Left kidney (tissue), 8 donors: ENCODE measurements at places on chromosomes 13 and 19.

- DNase-seq, result no peak
Observed at GRCh38 chr13:67137044-67137735, 92.9 kb downstream of the PCDH9 start.

- DNase-seq, result no peak
Observed at GRCh38 chr13:44573071-44573470, 3.1 kb downstream of the TSC22D1 start.

DNA sequence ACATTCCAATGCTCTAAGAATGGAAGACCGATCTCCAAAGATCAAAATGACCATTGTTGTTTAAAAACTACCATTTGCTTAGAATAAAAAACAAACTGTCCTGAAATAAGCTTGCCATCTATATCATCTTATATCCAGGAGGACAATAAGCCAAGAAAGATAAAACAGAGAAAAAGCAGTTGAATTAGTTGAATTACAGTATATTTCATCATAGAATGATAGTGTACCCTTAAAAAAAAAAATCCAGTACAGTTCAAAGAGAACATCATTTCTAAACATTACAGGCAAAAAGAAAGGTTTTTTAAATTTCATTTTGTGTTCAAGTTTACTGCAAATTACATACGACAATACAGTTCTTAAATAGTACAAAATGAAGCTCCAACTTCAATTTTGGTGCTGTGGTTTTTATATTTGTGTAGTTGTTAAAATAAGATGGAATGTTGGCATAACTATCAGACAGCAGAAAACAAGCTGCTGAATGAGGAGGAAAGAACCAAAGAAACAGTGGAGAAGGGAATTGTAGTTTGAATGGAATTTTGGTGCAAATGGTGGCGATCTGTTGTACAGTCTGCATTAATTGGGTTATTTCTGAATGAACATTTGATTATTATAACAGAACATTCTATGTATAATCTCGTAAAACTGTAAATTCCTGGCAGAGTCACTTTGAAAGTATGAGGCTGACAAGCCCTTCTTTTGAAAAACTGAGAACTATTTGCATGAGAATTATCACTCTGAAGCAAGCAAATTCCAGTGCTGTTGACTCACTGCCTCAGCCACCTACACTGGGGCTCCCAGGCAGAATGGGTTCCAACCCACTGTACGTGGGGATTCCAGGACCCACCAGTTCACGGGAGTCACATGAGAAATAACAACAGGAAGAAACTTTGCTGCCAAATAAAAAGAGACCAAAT is 37.7 kb downstream of the LHFPL6 start:
- DNase-seq, result no peak

DNA sequence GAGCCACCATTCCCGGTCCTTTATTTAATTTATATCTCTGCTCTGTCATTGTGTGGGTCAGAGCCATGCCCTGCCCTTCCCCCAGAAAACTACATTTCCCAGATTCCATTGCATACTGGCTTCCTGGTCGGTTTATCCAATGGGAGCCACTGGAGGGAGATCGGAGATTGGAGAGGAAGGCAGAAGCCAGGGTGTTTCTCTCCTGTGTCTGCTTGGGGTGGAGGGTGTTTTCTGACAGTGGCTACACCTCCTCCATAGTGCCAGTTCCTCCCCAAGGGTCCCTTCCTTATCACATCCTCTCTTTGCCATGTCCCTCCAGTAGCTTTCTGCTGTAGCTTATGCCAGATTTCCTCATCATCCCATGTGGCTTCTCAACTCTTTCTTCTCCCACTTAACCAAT is 19.0 kb downstream of the OLFM2 start:
- no peak for DNase-seq

DNA sequence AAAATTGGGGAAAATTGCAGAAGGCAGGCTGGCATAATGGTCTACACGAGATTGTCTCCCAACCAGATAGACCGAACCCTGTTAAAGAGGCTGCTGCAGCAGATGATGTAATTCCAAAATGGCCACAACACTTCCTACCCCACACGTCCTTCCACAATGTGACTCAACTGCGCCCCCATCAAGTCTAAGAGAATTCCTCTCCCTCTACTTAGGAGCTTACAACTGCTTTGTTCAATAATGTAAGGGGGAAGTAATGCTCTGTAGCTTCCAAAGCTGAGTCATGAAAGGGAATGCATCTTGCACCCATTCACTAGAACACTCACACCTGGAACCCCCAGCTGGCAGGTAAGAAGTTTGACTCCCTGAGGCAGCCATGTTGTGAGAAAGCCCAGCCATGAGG is 117.8 kb upstream of the IRS2 start:
- no peak for DNase-seq

DNA sequence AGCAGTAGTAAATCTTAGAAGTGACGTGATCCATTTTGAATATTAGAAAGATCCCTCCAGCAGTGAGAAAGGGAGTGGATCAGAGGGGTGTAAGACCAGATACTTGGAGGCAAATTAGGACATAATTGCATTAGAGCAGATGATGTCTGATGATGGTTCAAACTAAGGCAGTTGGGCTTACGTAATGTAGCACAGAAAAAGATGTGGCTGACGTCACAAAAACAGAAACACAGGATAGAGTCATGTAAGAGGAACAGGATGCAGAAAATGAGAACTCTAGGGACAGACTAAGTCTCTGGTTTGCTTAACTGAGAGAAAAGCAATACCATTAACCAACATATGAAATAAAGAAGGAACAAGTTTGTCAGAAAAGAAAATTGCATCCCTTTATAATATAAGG is 392.5 kb upstream of the DACH1 start:
- DNase-seq, result no peak

- no peak for DNase-seq
Observed at GRCh38 chr19:54523403-54523802, 20.8 kb downstream of the LAIR2 start.

DNA sequence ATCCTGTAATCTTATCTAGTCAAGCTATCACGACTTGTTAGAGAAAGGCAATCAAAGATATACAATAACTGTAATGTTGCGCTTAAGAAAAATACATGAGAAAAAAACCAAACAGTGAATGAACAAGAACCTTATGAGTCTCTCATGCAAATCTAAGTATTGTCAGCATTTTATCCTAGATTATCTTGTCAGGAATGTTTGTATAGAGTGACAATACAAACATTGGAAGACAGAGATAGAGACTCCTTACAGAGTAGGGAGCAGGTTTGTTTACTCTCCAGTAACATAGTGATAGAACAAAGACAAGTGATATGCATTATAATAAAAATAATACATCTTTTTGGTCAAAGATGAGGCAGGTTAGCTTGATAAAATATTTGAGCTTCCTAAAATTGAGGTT is 444.8 kb downstream of the SLITRK5 start:
- no peak for DNase-seq

DNA sequence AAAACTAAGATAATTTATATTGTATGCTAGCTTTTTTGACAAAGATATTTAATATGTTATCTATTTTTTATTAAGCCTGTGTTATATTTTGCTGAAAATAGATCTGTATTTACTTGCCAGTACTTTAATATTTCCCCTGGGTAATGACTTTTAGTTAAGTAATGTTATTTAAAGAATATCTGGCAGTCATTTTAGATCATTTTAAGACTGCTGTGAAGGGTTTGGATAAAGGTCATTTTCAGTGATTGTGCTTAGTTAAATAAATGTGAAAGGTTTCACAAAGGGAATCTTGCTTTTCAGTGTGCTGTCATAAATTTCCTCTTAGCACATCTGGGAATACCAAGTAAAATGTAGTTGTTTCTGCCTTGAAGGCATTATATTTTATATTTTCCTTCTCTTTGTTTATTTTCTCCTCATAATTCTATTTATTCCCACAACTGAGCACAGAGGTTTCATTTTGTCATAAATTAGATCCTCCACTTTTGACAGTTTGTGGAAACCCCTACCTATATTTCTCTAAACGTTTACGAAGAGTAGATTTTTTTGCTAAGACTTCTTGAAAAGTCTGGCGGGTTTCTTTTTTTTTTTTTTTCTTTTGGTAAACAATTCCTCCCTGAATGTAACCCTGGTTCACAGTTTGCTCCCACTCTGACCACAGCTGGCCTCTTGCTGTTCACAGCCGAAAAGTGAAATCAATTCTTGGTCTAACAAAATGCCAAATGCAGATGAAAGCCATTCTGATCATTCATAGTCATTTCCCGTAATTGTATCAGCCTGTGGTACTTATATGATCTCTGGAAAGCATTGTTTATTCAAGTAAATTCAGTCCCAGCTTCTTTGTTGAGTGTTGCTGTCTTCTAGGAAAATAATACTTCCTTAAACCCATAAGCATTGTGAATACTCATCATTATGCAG is 87.8 kb downstream of the MAB21L1 start:
- DNase-seq, result peak; percentile 29

- DNase-seq, result no peak
Observed at GRCh38 chr19:16374436-16374835, 49.8 kb downstream of the KLF2 start.

GRCh38 chr19:45150751-45151281 is 10.0 kb downstream of the NKPD1 start:
- no peak for DNase-seq

DNA sequence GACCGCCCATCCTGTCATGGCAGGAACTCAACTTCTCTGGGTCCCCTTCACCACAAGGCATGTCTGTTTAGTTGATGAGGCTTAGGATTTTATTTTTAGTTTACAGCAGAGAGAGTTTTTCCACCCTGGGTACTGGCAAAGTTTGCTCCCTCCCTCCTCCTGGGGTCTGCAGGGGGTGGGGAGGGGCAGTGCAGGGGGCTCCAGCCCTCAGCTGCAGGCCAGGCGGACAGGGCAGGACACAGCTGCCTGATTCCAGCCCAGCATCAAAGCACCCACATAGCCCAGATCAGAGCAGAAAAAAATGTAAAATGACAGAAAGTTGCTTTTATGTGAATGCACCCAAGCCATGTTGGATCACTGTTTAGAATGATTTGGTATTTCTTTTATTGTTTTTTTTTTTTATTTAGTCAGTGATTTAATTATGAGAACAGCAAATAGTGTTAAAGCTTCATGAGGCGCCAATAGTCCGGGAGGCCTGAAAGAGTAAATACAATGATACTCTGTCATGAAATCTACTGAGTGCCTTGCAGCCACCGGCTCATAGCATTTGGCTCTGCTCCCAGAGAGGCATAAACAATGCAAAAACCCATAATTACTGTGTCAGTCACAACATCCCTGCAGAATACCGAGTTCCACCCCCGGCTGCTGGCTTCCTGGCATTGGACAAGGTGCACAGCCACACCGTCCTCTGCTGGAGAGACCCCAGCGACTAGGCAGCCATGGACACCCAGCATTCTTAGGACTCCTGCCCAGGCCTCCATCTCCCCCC is 923.5 kb downstream of the UQCRFS1 start:
- peak; percentile 69 for DNase-seq

DNA sequence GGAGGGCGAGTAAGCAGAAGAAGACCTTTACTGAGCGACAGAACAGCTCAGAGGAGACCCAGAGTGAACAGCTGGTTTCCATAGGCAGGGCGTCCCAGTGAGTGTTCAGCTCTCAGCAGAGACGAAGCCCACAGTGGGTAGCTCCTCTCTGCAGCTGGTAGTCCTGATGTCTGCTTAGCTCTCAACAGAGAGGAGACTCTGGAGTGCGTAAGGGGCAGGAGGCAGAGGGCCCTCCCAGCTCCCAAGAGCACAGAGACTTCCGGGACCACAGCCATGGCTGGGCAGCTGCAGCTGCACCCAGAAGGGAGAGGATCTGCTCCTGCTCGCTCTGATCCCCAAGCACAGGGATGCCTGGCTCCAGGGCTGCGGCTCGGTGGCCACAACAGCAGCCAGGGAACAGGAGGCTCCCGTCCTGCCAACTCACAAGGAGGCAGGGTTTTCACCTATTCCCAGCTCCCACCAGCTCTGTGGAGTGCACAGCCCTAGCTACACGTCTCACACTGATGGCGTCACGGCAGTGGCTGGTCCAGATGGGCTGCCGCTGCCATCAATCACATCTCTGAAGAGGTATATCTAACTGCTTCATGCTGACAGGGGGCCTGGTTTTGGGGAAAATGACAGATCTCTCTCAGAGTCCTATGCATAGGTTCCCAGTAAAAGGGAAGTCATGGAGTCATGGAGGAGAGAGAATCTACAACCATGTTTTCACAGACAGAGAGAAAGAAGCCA is 2660.1 kb upstream of the PCDH20 start:
- DNase-seq, result no peak

GRCh38 chr13:74200081-74200480 is 65.9 kb upstream of the KLF12 start:
- no peak for DNase-seq

DNA sequence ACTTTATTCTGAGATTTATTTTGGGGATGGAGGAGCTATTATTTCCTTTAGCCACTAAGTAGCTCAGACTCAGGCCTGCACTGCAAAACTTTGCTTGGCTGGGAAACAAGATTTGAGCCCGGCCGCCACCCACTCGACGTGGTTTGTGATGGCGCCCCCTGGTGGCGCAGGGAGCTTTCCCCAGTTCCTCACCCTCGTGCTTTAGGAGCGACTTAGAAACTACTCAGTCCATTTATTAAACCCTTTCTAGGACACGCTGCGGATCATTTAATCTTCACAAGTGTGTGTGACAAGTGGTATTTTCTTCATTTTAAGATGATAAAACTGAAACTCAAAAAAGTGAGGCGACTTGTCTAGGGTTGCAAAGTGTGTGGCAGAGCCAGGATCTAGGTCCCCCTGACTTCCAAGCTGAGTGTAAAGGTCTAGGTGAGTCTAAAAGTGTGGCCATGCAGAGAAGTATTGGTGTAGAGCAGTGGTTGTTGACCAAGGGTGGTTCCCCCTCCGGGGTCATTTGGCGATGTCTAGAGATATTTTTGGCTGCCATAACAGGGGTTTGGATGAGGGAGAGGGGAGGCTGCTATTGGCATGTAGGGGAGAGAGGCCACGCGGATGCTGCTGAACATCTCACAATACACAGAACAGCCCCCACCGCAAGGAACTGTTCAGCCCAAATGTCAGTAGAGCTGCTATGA is 2.2 kb downstream of the CXCL17 start:
- no peak for DNase-seq

DNA sequence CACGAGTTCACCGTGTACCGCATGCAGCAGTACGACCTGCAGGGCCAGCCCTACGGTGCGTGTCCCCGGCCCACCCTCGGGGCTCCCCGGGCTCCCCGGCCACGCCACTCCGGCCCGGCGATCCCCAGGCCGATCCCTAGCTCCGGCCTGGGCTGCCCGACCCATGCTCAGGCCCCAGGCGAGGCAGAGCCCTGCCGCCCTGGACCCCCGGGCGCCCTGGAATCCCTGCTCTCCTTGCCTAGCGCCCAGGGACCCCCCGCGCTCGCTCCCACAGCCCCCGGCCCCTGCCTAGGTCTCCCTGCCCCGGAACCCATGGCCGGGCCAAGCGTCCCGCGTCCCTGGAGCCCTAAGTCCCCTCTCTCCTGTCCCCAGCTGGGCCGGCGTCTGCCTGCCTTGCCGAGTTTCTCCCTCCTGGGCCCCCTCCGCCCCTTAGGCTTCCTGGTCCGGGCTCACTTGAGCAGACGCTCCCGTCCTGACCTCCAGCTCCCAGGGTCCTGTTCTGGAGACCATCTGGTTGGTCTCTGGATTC is 494 bp downstream of the NCLN start:
- no peak for DNase-seq
